ENCODE measurements at places on chromosomes 2 and 18.

GRCh38 chr2:207256476-207257207, 90.9 kb upstream of the KLF7 start:
- DNase-seq = no peak

DNA sequence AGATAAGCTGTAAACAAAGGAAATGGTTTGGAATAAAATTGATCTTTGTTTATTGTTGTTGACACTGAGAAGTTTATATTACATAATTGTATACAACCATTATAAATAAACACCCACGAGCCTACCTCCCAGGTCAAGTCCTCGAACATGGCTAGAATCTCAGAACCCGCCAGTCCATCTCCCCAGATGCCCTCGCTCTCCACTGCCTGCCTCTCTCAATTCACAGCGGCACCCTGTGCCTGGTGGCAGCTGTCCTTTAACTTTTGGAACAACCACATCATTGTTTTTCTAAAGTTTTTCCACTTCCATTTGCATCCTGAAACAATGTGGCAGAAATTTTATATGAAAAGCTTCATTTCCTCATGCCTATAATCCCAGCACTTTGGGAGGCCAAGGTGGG, 52.2 kb upstream of the OTOS start:
- no peak for DNase-seq

- DNase-seq = peak; percentile 46
Measured at GRCh38 chr2:20348542-20348941, 2.1 kb downstream of the PUM2 start.

DNA sequence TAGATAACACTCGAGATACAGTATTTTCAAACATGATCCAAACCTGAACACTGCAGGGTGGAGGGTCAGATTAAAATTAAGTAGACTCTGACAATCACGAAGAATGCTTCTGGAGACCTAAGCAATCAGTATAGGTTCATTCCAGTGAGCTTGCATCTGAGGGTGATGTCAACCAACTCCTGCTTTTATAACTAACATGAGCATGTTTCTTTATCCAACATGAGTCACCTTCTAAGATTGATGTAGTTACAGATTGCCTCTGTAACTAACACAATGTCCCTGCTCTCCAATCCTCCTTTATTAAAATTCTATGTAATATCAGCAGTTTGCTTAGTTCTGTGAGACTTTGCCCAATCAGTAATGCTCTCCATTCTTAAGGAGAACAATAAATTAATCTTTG, 225.7 kb downstream of the ARL6IP6 start:
- DNase-seq = no peak

GRCh38 chr18:2617401-2617998, 38.0 kb upstream of the SMCHD1 start:
- DNase-seq = no peak

DNA sequence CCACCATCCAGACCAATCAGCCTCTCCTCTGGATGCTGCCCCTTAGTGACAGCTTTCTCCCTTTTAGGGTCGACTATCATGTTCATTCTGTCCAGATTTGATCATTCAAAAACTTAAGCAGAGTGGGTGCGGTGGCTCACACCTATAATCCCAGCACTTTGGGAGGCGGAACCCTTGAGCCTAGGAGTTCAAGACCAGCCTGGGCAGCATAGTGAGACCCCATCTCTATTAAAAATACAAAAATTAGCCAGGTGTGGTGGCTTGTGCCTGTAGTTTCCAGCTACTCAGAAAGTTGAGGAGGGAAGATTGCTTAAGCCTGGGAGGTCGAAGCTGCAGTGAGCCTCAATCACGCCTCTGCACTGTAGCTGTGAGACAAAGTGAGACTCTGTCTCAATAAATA, 68.3 kb upstream of the ZCCHC2 start:
- DNase-seq = no peak

GRCh38 chr2:235740821-235741220, 247.0 kb downstream of the AGAP1 start:
- peak; percentile 26 for DNase-seq

DNA sequence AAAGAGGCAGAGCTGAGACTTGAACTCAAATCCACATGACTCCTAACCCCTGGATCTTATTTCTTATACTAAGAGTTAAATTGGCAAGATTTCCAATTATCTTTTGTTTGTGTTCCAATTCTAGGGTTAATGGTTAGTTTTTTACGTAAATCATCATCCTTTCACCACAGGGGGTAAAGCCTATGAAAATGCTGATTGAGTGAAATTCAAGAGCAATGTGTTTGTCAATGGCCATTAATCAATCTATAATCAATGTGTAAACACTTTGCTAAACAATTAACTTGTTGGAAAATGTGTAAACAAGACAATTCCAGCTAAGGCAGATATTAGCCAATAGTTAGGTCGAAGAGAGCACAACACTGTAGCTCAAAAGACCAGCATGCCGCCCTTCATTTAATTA, 376.5 kb upstream of the ACVR2A start:
- no peak for DNase-seq

Data from KBM-7 (cell line).